ENCODE measurements at places on chromosomes 3 and 15.

GRCh38 chr3:114624047-114624445, 330.2 kb downstream of the TIGIT start:
- DNase-seq, result no peak

DNA sequence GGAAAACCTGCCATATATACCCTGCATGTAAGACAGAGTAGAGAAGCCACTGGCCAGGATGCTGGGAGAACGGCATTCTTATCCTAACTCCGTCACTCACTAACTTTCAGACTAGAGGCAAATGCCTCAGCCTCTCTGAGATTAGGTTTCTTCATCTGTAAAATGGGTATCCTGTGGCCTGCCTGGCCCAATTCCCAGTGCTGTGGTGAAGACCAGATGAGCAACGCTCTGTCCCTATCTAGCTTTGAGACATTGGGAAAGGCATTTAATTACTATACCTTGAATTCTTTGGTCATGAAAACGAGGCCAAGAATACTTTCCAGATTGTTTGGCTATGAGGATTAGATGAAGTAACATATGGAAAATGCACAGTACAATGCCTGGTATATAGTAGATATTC, 35.9 kb downstream of the CEMIP start:
- DNase-seq, result no peak

DNA sequence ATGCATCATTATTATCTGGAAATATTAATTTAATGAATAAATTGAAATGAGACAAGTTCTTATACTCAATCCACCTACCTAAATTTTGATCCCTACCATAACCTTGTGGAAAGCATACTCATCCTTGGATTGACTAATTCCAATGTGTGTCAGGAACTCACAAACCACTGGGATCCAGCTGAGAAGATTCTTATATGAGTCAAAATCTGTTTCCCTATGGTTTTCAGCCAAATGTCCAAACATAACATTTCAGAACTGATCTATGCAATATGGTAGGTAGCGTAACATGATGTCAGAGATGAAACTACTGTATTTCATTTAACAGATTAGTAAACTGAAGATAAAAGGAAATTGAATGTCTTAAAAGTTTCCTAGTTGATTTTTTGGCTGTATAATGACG, 250.0 kb downstream of the PLOD2 start:
- no peak for DNase-seq

DNA sequence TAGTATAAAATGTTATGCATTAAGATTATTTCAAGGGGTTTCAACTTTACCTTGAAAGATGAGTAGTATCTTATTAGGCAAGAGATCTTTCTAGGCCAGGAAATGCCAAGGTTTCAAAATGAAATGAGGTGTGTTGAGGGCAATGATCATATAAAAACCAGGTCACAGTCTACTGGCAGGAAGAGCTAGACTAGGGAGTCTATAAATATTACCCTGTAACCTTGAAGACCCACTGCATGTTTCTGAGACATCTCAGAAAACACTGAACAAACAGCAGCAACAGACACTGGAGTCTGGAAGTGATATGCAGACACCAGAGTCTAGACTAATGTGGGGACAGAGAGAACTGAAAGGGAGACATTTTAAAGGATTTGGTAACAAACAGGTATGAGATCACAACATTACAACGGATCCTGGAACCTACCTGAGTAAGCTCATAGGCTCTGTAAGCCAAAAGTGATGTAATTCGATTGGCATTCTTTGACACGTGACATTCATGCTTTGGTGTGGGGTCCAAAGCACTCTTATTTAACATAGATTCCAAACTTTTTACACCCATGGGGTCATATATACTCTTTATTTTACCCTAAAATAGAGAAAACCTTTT, 15.0 kb downstream of the TASOR start:
- DNase-seq, result no peak
